ENCODE measurements at places on chromosomes 4 and X. TPM values are rescaled to one million over a fixed set of nuclear protein-coding genes. Genes with fewer than 3 reads are reported as not detected.
A peak's percentile ranks its signal among the peaks of the same experiment; 100 is the strongest.

GRCh38 chrX:46573892-46574773, 568 bp downstream of the CHST7 start:
- no peak for DNase-seq

- no peak for DNase-seq
Observed at GRCh38 chr4:94504545-94504944, 52.8 kb downstream of the PDLIM5 start.

DNA sequence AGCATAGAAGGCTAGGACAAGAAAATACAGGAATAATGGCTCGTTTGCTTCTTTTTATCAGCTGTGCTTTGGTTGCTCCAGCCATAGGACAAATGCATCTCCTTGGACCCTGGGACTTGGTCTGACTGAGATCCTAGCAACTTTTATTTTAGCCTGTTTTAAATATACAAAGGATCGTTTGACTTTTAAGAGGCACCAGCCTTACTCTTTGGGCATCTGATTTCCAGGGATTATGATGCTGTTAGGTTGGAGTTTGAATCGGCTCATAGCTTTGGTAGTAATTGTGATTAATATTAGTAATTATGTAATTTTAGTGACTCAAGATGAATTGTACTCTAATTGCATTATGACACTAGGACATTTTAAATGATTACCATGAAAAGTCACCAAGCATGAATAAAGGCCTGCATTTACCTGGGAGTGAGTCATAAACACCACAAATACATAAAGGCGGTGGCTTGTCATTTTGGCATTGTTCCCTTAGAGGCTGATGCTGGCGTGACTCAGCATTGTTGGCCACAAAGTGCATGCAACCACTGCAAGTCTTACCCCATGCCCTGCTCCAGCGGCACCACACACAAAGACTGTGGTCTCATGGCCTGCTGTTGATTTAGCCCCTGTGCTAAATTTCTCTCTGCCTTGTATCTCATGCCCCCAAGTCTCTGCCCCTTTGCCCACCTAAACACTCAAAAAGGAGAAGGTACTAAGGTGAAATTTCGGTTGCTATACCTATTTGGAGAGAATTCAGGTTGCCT, 12.4 kb downstream of the GPAT3 start:
- DNase-seq: peak; percentile 1

DNA sequence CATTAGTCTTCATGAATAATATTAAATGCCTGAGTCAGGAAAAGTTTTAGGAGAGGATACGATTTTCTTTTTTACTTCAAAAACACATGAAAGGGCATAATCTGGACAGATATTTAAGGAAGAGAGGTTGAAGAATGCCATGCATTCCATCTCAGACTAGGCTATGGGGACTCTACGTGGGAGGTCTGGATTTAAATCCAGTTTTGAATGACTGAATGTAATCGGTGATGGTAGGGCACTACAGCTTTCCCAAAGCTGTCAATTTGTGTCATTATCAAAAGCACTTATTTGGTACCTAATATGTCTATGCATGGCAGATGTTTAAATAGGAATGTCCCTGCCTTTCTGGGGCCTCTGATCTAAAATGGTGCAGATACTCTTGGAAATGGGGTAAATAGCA, 59.3 kb upstream of the RPL34 start:
- no peak for DNase-seq

- DNase-seq: no peak
Observed at GRCh38 chr4:8727131-8727530, 134.6 kb downstream of the CPZ start.

DNA sequence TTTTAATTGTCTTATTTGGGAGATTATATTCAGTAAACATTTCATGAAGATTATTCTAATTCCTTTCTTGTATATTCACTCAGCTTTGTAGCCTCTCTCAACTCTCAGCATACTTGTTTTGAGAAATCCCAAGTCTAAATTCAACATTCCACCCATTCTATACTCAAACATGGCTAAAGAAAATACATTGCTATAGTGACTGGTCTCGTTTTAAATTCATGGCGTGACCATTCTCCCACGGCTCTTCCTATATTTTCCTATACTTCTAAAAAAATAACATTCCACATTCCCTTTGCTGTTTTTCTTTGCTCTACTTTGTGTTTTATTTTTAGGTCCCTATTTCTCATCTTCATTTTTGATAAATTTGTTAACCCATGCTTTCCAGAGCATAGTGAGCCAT, 49.2 kb upstream of the UGT2A1 start:
- DNase-seq: no peak

- DNase-seq: no peak
Observed at GRCh38 chrX:55794405-55794804, 76.9 kb downstream of the RRAGB start.

GRCh38 chr4:44638091-44638490, 13.3 kb downstream of the YIPF7 start:
- no peak for DNase-seq

GRCh38 chrX:134764202-134764785, 106.0 kb upstream of the PLAC1 start:
- DNase-seq: no peak

DNA sequence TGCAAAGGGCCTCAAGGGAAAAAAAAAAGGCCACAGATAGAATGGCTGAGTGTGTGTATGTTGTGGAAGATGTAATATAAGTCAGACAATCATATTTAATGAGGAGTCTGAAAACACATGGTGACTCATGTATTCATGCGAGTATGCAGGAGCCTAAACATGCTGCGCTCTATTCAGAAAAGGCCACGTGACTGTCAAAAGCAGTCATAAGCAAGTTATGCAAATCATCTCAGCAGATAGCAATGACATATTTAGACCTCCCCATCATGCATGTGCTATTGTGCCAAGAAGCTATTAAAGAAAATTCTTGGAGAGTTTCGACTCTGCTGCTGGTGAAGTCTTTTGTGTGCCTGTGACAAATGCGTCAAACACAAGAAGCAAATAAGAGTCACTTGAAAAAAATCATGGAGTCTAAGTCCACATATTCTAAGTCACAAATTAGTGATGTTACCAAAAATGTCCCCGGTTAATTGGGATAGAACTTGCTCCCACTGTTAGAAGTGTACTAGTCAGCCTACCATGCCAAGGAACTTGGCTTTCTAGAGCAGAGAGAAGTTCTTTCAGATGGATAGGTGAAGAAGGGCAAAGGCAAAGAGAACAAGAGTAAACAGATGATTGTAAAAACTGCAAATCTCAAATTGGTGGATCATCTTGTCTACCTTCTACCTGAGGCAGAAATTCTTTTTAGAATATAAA, 5.0 kb downstream of the LNX1 start:
- DNase-seq: no peak

DNA sequence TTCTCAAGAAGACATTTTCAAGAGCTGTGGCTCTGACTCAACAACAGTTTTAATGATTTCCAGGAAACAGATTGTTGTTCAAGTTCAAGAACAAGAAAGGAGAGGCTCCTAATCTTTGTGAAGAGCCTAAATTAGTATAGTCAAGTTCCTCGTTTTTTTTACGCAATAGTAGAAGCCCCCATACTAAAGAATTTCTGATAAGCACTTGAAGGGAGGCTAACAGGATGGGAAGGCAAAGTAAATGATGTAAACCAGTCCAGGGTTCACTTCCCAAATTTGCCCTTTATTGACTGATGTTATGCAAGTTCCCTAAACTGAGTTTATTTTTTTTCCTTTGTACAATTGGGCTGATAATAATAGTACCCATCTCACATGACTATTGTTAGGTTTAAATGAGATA, 178.2 kb downstream of the RTL9 start:
- no peak for DNase-seq

DNA sequence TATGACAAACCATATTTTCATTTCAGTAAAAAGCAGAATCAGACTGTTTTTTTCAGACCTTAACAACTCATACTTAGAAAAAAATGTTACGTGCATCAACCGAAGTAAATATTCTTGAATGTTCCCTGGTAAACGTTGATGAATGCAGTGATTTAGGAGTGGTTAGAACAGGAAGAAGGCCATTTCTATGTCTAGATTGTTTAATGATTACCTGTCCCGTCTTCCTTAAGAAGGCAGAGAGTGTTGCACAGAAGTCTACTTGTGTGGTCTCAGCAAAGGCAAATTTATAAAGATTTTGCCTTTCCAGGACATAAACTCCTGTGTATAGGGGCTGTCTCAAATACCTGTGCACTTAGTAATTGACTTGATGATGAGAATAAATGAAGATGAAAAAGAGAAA, 134.5 kb downstream of the MGST2 start:
- DNase-seq: no peak

Gene DMP1
- 0.16 TPM for total RNA-seq

Gene USP26
- not detected for total RNA-seq

Gene ADAM29
- 0.31 TPM for total RNA-seq

Gene NAT8L
- total RNA-seq: 11.4 TPM

Gene POLN
- total RNA-seq: 7.8 TPM

Gene CPE
- total RNA-seq: 347 TPM

Gene SPIN3
- 38.5 TPM for total RNA-seq

Gene TAF7L
- total RNA-seq: 0.16 TPM

Gene NSG1
- 218 TPM for total RNA-seq
